Epithelial cell of alveolus of lung (primary cell): ENCODE measurements at places on chromosomes 13 and 19. TPM values are rescaled to one million over a fixed set of nuclear protein-coding genes. Genes with fewer than 3 reads are reported as not detected.

Gene HSH2D
- total RNA-seq, result not detected in 2 replicates

Gene MAST3
- 3.5 and 5.9 TPM in 2 replicates for total RNA-seq

Gene ZNF763
- total RNA-seq, result 0.13 and 5.5 TPM in 2 replicates

Gene HRC
- total RNA-seq, result 0.32 TPM in 1 of 2 replicates, not detected in the other

Gene PLK5
- not detected in 2 replicates for total RNA-seq

Gene TTC9B
- total RNA-seq, result 0.08 TPM in 1 of 2 replicates, not detected in the other

Gene LILRB2
- not detected in 2 replicates for total RNA-seq

Gene LINGO3
- not detected in 2 replicates for total RNA-seq

Gene ANGPTL4
- 17.6 and 82.0 TPM in 2 replicates for total RNA-seq

Gene RFPL4AL1
- total RNA-seq, result not detected in 2 replicates

Gene TRPC4
- 4.3 and 6.9 TPM in 2 replicates for total RNA-seq

Gene POLR1G
- 3.4 and 9.3 TPM in 2 replicates for total RNA-seq

Gene PPP1R13L
- total RNA-seq, result 3.6 and 18.6 TPM in 2 replicates

Gene LPAR2
- total RNA-seq, result 0.65 and 9.2 TPM in 2 replicates

Gene CAPN12
- total RNA-seq, result 0.13 and 0.16 TPM in 2 replicates

Gene TMC4
- total RNA-seq, result 3.9 TPM in 1 of 2 replicates, not detected in the other

Gene ANGPTL8
- total RNA-seq, result not detected in 2 replicates

Gene KLHL26
- total RNA-seq, result 5.8 and 9.1 TPM in 2 replicates

Gene ACER1
- total RNA-seq, result not detected in 2 replicates

Gene POGLUT2
- total RNA-seq, result 19.5 and 31.3 TPM in 2 replicates

Gene OR7C1
- not detected in 2 replicates for total RNA-seq

Gene ZNF534
- total RNA-seq, result not detected in 2 replicates

Gene RASAL3
- 0.32 and 0.52 TPM in 2 replicates for total RNA-seq

Gene SAFB
- total RNA-seq, result 24.3 and 38.2 TPM in 2 replicates

Gene CDX2
- not detected in 2 replicates for total RNA-seq

Gene FLT3LG
- total RNA-seq, result 3.5 and 4.8 TPM in 2 replicates

Gene FAM32A
- total RNA-seq, result 106 and 134 TPM in 2 replicates

Gene RFPL4A
- not detected in 2 replicates for total RNA-seq

Gene PNMA8B
- 0.78 and 5.6 TPM in 2 replicates for total RNA-seq

Gene TMEM143
- 2.6 and 12.5 TPM in 2 replicates for total RNA-seq

Gene MYO1F
- 0.08 and 0.52 TPM in 2 replicates for total RNA-seq

Gene SH2D3A
- 4.5 TPM in 1 of 2 replicates, not detected in the other for total RNA-seq

Gene RDH8
- total RNA-seq, result not detected in 2 replicates

Gene ZFR2
- not detected in 2 replicates for total RNA-seq

Gene MBD3
- 108 and 118 TPM in 2 replicates for total RNA-seq

Gene ZNF569
- total RNA-seq, result 2.2 and 3.2 TPM in 2 replicates

Gene C3
- 45.8 and 56.1 TPM in 2 replicates for total RNA-seq

Gene SHISA7
- total RNA-seq, result not detected in 2 replicates

Gene TMIGD2
- total RNA-seq, result not detected in 2 replicates

Gene ZNF264
- 16.3 and 23.6 TPM in 2 replicates for total RNA-seq

Gene SIGLEC9
- not detected in 2 replicates for total RNA-seq

Gene GPC5
- 0.65 and 2.1 TPM in 2 replicates for total RNA-seq

Gene NCAN
- total RNA-seq, result 0.08 TPM in 1 of 2 replicates, not detected in the other

Gene OR7A5
- total RNA-seq, result 0.16 TPM in 1 of 2 replicates, not detected in the other

Gene SKA3
- 6.1 and 11.8 TPM in 2 replicates for total RNA-seq

Gene AP3D1
- 77.9 and 99.9 TPM in 2 replicates for total RNA-seq

Gene KIR3DL1
- not detected in 2 replicates for total RNA-seq

Gene LENG9
- total RNA-seq, result 6.3 TPM in 2 replicates

Gene HSPB6
- 11.1 and 66.8 TPM in 2 replicates for total RNA-seq

Gene ISOC2
- total RNA-seq, result 40.2 and 112 TPM in 2 replicates
